Thoracic aorta (tissue), 2 donors: ENCODE measurements at places on chromosomes 1 and 21. TPM values are rescaled to one million over a fixed set of nuclear protein-coding genes. Genes with fewer than 3 reads are reported as not detected.

The PRDM16 gene
- total RNA-seq: 68.9 TPM

DNA sequence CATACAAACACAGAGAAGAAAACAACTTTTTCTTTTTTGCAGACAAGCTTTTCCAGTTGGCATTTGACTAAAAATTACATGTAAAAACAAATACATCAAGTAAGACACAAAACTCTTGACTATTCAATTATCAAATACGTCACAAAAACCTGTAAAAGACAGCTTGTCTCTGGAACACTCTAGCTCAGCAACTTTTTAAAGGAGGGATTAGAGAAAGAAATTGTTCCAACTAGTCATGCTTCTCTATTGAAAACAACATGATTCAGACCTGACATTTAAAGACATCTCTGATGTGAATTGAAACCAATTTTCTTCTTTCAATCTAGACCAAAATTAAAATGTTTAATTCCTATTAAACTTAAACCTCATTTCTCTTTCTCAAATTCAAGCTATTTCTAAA is 30.3 kb downstream of the SMYD3 start:
- DNase-seq: no peak

DNA sequence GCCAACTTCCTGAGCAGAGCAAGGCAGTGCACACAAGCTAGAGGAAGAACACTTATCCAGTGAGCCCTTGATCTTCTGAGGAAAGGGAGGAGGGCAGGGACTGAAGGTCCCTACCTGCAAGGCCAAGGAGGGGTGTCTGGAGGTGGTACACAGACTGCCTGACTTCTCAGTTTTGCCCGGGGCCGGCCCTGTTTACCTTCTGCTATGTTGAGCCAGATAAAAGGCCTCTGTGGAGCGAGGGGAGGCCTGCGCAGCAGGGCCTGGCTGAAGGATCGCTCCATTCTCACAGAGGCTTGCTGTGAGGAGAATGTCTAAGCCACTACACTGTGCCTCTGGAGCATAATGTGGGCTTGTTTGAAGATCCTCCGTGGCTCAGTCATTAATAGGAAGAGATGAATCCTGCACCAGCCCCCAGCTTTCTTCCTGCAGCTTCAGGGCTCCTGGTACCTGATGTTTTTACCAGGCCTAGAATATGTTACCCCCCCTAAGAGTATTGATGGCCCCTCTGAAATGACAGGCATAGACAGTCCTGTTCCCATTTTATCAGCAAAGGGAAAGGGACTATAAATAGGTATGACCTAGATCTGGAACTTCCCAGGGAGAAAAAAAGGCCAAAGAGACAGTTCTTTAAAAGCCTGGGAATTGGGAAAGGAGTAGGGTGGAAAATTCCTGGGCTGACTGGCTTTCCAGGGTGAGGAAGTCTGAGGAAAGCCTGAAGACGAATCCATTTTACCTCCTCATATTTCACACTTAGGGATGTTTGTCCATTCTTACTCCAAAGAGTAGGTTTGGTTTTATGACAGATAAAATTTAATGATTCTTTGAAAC is 4.7 kb downstream of the POGK start:
- no peak for DNase-seq

DNA sequence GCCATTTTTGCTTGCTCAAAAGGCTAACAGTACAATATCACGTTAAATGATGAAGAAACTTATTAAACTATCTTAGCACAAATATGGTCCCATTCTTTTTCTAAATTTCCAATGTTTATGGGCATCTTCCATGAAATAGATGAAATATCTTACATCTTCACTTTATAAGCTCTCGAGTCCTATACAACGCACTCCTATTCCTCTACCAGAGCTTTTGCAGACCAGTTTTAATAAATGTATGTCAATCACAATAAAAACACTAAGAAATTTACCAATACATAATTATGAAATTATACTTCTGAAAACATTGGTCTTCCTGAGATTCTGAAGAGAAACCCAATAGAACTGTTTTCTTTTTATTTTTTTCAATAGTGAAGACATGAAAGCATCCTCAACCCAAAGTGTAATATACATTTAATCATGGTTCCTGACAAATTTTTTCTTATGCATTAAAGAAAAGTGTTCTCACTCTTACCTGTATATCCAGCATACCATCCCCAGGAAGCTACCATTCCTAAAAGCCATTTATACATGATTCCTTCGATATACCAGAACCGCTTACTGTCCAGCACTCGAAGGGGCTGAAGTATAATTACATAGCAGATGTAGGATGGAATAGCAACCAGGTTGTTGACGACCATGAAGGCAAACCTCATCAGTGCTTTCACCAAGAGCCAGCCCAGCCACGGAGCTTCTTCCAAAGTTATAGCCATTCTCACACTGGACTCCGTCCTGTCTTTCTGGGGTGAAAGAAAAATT is 1.8 kb downstream of the LPGAT1 start:
- DNase-seq: no peak

DNA sequence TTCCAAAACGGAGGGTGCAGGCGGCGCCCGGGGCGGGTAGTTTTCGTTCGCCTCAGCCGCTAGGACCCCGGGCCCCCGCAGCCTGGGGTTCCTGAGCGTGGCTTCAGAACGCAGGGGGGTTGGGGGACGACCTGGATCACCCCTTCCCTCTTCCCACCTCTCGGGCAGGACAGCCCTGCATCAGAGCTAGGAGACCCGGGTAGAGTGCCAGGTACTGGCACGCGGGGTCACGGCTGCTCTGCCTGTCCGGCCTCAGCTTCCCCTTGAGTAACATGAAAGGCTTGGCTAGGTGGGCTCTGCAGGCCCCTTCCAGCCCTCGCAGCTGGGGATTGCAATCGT is 484 bp downstream of the DFFB start:
- DNase-seq: no peak

- no peak for DNase-seq
Measured at GRCh38 chr1:172500207-172500606, 32.7 kb upstream of the SUCO start.
